Activated CD8-positive, alpha-beta memory T cell treated with anti-CD3 and anti-CD28 coated beads for 1 hour (primary cell): ENCODE measurements at places on chromosomes 4 and X.

- DNase-seq, result no peak
These were observed 60.1 kb downstream of the RFC1 start for GRCh38 chr4:39305912-39306677.

- DNase-seq, result no peak
These were observed 48.8 kb upstream of the FAM9A start for GRCh38 chrX:8849945-8850344.

GRCh38 chr4:69485130-69485529 is 10.6 kb downstream of the UGT2B4 start:
- no peak for DNase-seq

DNA sequence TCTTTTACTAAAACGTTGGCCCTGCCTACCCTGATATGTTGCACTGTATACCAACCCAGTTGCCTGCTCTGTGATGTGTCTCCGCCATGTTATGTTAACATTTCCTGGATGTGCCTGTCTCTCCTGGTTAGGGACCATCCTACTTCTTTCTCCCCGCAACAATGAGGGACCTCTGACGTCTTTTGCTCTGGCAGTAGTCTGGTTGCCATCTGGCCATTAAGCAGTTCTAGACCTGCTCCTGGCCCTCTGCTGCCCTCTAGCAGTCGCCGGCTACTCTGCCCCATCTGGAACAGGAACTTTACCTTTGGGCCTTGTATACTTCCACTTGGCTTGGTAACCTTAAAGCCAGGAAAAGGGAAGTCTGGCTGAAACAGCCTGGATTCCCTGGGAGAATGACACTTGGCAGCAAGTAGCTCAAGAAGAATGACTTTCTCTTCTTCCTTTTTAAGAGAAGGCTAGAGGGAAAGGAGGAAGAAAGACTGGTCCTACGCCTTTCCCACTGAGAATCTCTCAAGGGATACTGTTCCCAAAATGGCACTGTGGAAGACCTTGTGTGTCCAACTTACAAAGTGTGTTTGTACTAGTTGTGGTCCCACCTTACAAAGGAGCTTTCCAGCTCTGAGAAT is 63.5 kb downstream of the GPC3 start:
- DNase-seq, result no peak

DNA sequence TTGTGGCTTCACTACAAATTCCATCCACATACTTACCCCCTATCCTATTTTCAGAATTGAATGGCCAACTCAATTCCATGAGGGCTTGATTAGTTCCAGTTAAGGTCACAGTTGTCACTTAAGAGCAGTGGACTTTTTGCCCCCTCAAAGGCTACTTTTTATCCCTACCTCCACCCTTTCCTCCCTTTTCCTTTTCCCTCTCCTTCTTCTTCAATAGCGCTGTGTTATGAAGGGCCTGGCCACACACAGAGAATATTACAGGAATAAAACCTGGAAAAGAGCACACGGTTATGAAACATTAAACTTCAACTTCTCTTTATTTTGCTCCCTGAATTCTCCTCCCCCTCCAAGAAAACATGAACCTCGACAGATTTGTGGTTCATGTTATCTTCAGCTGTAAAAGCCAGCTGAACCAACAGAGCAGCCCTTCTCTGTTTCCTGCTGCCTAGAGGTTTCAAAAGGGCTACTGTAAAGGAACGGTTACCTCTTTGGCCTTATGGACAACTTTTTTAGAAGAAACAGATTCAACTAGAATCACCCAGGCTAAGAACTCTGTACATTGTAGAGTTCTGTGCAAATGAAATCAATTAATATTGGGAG is 87.0 kb upstream of the RPL34 start:
- DNase-seq, result no peak

GRCh38 chr4:25956260-25956659 is 42.2 kb downstream of the SMIM20 start:
- DNase-seq, result no peak

GRCh38 chr4:111502626-111503025 is 642.6 kb upstream of the FAM241A start:
- DNase-seq, result no peak

GRCh38 chr4:124941267-124941666 is 228.7 kb upstream of the ANKRD50 start:
- DNase-seq, result no peak

DNA sequence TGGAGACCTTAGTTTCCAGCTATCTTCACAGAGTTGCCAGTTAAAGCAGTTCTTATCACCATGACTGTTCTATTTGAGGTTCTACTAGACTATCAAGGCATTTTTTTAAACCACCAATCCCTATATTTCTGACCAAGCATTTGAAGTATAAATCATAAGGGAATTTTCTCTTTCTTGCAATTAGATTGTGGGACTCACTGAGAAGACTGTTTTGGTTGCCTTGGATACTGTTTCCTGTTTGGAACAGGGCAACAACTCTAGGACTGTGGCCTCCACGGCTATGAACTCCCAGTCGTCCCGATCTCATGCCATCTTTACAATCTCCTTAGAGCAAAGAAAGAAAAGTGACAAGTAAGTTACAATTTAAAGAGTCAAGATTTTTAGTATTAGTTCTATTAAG is 11.8 kb downstream of the KIF4A start:
- no peak for DNase-seq

DNA sequence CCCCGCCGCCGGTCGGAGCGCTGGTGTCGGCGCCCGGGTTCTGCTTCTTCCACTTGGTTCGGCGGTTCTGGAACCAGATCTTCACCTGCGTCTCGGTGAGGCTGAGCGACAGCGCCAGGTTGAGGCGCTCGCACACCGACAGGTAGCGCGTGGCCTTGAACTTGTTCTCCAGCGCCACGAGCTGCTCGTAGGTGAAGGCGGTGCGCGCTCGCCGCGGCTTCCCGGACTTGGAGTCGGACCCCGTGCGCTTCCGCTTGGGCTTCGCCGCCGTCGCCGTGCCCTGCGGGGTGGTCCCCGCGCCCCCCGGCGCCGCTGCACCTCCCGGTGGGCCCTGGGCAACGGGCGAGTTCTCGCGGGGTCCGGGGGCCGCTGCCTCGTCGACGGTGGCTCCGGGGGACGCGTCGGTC is 3.1 kb downstream of the NKX1-1 start:
- no peak for DNase-seq

GRCh38 chr4:86967073-86967472 is 32.3 kb downstream of the AFF1 start:
- DNase-seq, result no peak

DNA sequence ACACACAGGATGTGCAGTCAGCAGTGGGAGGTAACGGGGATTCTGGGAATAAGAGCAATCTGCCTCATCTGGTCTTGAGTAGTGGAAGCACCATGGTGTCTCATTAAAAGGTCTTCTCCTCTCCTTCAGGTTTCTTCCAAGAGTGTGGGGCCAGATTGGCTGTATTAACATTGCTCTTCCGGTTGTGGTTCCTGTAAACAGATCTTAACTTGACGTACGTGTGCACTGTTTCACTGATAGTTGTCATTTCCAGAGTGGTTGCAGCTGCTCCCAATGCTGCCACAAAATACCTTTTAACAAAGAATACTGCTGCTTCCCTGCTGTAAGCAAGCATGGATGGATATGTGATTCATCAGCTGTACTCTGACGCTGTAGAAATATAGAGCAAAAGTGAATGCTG is 1443.4 kb upstream of the TENM3 start:
- no peak for DNase-seq

DNA sequence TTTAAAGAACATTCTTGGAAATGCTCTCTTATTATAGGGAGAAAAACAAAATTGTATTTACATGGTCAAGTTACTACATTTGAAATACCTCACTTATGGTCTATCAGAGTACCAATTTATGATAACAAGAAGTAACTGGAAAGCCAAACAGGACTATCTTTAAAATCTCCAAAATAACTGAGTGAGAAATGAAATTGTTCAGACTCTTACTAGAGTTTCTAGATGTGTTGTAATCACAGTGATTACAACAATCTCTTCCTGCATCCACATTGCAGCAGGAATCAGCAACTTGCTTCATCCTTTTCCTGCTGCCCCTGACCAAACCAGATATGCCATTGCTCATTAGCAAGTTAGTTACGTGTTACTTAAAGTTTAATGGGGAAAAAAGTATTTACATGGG is 245.2 kb upstream of the SMIM31 start:
- DNase-seq, result no peak

DNA sequence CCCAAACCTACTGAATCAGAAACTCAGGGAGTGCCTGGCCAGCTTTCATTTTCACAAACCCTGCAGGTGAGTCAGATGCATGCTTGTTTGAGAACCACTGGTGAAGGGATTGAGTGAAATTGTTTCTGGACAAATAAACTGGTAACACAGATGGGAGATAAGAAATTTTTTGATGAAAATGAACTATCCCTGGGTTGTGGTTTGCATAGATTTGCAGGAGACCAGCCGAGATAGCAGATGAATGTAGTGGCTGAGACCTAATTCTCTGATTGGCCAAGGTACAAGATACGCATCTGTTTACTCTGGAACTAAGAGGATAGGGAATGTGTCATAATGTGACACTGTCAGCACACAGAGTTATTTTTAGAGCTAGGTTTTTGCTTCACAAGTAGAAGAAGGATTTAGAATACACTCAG is 117.8 kb upstream of the NOCT start:
- no peak for DNase-seq

DNA sequence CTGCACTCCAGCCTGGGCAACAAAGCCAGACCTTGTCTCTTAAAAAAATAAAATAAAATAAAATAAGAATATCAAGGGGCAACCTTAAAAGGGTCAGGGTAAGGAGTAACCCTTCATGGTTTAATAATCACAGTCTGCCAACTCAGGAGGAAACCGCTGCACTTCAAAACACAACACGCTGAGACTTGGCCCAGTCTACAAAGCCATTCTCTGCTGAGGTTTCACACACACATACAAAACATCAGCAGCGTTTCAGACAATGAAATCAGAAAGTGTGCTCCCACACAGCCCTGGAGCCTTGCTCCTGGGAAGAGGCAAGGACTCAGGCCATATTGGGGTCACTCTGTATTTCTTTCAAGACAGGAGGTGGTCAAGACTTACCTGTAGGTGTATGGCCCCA is 18.3 kb downstream of the SCARB2 start:
- DNase-seq, result no peak

GRCh38 chr4:186669159-186669731 is 54.4 kb downstream of the FAT1 start:
- DNase-seq, result no peak

DNA sequence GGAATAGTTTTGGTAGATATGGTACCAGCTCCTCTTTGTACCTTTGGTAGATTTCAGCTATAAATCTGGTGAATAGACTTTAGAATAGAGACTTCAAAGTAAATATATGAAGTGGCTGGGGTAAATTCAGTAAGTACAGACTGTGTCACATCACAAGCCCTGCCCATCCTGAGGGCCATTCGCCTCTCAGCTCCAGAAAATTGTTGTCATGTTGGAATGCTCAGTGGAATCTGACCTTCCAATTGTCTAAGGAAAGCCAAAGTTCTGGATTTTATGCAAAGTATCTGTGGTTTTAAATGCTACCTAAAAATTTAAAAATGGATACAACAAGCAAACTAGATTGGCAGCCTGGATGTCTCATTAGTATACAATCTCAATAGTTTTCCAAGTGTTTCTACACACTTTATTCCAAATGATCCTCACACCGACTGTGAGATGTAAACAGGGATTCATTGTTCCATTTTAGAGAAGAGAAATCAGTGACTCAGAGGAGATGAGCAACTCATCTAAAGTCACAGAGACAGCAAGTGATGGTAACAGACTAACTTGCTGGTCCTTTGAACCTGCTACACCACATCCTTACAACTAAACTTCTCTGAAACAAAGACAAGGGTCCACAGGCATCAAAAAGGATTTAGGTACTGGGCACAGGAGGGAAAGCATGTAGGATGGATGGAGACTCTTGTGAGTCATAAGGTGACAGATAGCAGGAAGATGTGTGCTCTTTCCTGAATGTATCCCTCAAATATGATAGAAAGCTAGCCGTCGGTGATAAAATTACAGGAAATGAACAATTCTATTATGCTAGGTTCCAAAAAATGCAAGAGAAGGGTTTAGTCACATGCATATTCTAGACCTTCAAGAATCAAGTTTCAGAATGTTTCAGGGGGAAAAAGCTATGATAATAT is 127.3 kb downstream of the ATP10D start:
- DNase-seq, result no peak

DNA sequence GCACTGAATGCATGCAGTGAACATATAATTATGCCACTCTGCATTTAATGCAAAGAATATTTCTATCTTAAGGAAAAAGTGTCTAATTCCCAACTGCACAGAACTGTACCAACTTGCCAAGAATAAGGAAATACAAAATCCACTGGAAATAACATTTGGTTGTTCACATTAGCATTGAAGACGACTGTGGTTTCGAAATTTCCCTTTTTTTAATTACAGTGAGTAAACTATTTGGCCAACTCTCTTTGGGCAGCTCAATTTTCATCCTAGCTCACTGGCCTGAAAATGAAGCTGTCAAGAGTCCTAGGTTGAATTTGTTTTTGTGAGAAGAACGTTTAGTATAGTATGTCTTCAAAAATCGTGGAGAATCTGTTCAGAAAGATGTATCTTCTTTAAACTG is 81.6 kb upstream of the MID1 start:
- DNase-seq, result no peak

- DNase-seq, result no peak
These were observed 23.4 kb downstream of the STAP1 start for GRCh38 chr4:67581913-67582312.

DNA sequence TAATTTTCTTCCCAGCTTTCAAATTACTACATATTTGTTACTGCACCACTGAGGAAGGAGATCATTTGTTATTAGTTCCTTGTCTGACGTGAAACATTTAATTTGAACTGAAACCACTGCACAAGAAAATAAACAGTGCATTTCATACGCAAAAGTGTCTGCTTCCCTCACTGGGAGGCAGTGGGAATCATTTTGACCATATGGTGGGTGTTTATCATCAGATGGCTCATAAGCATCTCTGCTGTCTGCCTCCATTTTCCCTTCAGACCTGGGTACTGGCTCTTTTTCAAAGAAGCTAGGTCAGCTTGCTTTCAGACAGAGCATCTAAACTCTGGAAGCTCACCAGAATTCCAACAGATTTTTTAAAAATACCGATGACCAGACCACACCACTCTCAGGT is 135.2 kb downstream of the PCDH19 start:
- DNase-seq, result no peak

DNA sequence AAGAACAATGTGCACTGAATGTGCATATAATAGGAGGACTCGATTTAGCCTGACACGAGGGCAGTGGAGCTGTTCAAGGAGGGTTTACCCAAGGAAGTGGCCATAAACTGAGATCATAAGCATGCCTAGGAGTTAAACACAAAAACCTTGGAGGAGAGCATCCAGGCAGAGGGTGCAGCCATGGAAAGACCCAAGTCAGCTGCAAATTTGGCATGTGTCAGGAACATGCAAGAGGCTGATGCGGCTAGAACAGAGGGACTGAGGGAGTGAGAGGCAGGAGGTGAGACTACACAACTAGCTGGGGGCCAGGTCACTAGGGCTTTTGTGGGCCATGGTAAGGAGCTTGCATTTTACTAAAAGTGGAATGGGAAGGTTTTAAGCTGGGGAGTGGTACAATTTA is 55.6 kb downstream of the PRPS1 start:
- DNase-seq, result no peak
